HEK293T (cell line): ENCODE measurements at places on chromosomes 4 and X.
A peak's percentile ranks its signal among the peaks of the same experiment; 100 is the strongest.

GRCh38 chrX:29826742-29827141 lies 388.6 kb upstream of the MAGEB2 start:
- no peak for DNase-seq

- no peak for DNase-seq
Observed at GRCh38 chrX:7145454-7145853, 2.1 kb upstream of the STS start.

DNA sequence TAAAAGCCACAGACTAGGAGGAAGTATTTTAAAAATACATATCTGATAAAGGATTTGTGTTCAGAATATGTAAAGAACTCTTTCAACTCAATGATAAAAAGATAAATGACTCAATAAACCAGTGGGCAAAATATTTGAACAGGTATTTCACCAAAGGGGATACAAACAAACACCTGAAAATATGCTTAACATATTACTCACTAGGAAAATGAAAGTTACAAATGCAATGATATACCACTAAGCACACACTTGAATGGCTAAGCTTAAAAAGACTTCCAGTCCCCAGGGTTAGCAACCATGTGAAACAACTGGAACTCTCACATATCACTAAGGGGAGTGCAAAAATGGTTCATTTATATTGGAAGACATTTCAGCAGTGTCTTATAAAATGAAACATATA lies 131.6 kb downstream of the SLIT2 start:
- DNase-seq, result no peak

- no peak for DNase-seq
Observed at GRCh38 chr4:145316897-145317574, 136.6 kb upstream of the OTUD4 start.

DNA sequence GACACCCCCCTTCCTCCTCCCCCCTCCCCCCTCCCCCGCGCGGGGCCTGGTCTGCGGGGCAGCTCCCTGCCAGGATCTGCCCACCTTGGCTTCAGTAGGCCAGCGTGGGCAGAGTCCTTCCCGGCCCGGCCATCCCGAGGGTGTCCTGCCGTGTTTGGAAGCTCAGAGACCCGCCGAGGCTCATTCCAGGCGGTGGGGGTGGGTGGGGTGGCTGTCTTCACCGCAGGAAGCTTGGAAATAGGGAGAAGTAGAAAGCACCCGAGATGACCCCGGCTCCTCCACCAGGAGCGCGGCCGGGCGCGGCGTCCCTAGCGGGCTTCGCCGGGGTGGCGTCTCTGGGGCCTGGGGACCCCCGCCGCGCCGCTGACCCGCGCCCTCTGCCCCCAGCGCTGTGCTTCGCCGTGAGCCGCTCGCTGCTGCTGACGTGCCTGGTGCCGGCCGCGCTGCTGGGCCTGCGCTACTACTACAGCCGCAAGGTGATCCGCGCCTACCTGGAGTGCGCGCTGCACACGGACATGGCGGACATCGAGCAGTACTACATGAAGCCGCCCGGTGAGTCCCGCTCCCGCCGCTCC lies 1.6 kb downstream of the NAT8L start:
- no peak for DNase-seq

GRCh38 chr4:4694296-4694772 lies 152.5 kb upstream of the STX18 start:
- peak; percentile 59 for DNase-seq

DNA sequence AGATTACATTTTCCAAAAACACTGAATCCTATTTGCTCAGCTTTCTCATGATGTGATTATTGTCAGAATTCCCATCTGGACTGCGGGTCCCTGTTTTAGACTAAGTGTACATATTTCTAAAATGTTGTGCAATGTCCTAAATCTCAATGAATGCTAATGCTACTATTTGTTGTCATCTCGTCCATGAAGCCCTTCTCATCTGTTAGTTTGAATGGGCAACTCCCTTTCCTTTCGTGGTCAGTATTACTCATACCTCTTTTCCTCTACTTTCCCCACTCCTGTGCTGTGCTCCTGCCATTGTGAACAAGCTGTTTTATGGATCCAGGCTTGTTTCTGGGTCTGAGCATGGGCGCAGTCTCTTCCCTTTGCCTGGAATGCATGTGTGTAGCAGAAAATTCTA lies 91.0 kb downstream of the MID1 start:
- DNase-seq, result no peak

DNA sequence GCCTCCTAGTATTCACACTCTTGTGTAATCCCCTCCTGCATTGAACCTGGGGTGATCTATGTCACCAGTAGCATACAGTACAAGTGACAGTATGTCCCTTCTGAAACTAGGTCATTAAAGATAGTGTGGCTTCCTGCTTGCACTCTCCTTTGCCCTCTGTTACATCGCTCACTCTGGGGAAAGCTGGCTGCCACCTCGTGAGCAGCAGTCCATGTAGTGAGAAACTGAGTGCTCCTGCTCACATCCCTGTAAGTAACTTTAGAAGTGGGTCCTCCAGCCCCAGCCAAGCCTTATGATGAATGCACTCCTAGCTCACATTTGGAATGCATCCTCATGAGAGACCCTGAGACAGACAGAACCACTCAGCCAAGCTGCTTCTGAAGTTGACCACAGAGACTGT lies 89.8 kb upstream of the TNIP3 start:
- DNase-seq, result no peak
